Activated CD4-positive, alpha-beta T cell treated with anti-CD3 and anti-CD28 coated beads, Interleukin-2, Interleukin-6, amounts not matched to agents 100 ng/mL and 50 ng/mL, durations not matched to agents 16 hours and 8 hours (primary cell): ENCODE measurements at places on chromosomes 16 and 17.

DNA sequence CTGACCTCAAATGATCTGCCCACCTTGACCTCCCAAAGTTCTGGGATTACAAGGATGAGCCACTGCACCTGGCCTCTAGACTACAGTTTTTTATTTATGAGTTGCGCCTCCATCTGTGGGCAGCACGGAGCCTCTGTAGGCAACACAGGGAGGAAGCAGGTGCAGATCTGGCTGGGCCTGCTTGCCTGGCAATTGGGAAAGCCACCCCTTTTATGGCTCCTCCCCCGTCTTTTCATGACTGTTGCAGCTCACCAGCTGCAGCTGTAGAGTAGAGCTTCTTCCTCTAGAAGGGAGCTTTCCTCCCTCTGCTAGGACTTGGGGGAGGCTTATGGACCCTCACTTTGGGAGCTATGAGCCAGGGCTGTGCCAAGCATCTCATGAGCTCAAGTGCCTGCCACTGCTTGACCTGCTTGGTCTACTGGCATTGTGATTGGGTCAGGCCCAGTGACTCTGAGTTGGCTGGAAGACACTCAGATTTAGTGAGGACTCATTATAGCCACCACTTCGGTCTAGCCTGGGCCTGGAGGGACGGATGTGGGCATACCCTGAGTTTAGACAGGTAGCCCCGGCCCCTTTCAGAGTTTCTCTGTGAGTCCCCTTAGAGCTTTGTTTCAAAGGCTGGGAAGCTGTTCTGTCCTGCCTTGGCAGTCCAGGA lies 6.9 kb upstream of the SLC7A6 start:
- DNase-seq = no peak

- no peak for DNase-seq
Observed at GRCh38 chr16:75476817-75477216, 12.3 kb upstream of the TMEM170A start.

- DNase-seq = no peak
Observed at GRCh38 chr16:88867581-88868246, 1.3 kb upstream of the PABPN1L start.

DNA sequence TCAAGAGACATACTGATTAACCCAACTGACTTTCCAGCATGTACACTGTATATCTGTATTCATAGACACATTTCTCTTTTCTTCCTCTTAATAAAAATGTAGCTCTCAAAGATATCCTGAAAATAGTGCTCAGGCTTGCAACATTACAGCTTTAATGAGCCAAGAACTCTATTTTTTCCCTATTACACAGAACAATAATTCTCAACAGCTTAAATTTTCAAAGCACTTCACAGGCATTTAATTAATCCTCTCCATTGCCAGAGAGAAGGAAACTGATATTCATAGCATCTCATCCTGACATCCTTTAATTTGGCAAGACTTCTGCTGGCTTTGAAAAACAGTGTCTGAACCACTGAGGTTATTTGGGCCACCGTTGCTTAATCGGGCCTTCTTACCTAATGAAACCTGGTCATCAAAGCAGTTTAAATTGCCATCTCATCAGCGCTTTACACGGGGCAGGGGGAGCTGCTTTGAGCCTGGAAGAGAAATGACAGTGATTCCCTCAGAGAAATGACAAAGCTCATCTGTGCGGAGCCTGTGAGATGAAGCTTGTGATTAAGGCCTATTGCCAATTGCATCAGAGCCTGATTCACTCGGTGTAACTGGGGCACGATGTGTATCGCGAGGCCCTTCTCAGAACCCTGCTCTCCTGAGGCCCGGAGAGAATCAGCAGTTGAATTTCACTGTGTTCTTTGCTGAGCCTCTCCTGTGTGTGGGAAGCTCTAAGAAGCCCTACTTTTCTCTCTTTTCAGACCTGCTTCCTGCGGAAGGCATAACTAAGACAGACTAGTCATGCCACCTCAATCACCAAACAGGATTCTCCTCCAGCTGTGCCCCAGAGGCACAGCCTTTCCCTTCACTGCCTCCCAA lies 8.5 kb upstream of the SIAH1 start:
- DNase-seq = peak; percentile 22

DNA sequence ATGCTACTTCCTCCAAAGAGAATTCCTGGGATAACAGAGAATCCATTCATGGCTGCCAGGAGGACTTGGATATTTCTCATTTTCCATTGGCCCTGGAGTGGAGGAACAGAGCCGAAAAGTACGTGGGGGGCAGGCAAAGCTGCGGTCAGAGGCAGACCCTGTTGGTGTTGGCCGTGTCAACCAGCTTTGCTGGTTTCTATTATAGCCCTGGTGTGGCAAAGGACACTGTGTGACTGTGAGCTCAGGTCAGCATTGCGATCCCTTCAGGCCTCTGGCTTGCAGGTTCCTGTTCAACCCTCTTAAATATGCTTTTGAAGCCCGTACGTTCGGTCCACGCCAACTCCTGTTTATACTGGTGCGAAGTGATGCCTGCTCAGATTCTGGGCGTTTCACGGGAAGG lies 596.2 kb downstream of the MAF start:
- DNase-seq = no peak

DNA sequence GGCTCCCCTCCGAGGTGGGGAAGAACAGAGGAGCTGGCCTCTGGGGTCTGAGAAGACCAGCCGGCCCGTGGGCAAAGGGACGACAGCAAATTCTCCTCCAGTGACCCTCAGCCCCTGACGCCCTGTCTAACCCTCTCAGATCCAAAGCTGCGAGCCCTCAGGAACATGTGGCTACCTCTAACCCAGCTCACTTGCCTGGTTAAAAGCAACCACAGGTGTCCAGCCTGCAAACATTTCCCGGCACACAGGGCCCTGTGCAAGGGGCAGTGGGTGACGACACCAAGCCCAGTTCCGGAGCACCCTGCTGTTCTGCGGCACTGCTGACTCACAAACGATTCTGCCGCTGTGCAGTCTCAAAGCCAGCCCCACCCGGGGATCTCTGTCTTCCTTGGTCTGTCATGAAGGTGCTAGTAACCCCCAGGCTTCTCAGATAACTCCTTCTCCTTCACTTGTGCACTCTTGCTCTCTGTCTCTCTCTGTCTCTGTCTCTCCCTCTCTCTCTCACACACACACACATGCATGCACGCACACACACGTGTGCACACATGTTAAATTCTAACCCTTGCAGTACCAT lies 23.0 kb downstream of the WNT3 start:
- DNase-seq = no peak

GRCh38 chr17:44782326-44782850 lies 23.6 kb downstream of the ADAM11 start:
- DNase-seq = no peak

DNA sequence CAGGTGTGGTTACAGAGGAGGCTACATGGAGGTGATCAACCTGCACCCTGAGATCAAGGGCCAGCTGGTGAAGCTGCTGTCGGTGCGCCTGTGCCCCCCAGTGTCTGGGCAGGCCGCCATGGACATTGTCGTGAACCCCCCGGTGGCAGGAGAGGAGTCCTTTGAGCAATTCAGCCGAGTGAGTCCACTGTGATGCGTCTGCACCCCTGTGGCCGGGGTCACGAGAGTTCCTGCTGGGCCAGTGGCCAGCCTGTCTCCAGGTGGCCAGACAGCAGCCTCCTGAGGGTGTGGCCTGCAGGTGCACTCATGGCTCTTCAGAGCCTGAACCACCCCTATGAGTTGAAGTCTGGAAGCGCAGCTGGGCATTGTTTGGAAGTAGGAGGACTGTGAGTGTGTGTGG lies 38.1 kb downstream of the GPT2 start:
- DNase-seq = no peak

DNA sequence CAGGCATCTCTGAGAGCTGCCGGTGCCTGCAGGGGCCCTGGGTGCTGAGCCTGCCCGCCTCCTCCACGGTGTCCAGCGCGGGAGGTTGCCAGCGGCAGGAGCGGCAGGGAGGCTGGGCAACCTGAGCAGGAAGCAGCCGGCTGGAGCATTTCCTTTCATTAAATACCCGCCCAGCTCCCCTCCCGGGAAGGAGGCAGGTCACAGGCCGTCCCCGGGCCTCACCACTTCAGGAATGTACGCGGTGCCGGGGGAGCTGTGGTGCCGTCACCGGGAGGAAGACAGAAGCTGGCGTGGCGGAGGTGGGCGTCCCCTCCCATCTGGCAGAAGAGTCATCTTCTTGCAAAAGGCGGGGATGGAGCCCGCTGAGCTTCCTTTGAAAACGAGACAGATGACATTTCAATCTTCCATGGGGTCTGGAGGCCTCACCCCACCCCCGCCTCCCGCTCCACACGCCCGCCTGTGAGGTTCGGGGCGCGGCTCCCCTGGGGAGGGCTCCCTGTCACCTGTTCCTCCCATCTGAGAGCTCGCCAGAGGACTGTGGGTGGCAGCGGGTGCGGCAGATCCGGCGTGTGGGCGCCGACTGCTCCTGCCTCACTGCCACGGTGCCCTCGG lies 16.0 kb downstream of the SOX8 start:
- DNase-seq = peak; percentile 28

- no peak for DNase-seq
Observed at GRCh38 chr16:871562-872345, 71.2 kb upstream of the GNG13 start.

DNA sequence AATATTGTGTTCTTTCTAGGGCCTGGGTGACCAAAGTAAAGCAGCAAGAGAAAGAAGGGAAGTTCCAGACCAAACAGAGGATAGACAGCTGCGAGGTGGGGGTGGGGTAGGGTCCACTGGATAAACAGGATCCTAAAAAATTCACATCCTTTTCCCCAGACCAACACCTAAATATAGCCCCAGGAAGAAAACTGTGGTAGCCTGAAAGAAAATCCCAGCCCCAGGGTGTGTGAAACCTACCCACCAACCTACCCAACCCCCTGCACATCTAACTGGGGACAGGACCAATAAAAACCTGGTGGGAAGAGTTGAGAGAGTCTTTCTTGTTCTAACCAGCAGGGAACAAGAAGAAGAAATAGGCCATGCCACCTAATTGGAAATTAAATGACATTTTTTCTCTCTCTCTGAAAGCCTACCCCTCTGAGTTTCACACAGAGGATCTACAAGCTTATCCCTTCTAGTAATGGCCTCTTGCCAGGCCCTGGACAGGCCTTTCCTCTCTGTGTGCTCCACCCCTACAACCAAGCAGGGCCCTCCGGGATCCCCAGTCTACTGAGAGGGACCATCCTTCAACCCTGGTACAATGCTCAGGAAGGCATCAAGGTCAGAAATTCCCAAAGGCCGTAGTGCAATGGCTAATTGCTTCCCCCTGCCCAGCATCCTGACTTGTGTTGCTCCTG lies 12.0 kb downstream of the MYO18A start:
- DNase-seq = no peak

- no peak for DNase-seq
Observed at GRCh38 chr16:88772871-88773811, 11.9 kb downstream of the PIEZO1 start.

- DNase-seq = no peak
Observed at GRCh38 chr17:19569785-19570543, 36.3 kb downstream of the SLC47A1 start.

DNA sequence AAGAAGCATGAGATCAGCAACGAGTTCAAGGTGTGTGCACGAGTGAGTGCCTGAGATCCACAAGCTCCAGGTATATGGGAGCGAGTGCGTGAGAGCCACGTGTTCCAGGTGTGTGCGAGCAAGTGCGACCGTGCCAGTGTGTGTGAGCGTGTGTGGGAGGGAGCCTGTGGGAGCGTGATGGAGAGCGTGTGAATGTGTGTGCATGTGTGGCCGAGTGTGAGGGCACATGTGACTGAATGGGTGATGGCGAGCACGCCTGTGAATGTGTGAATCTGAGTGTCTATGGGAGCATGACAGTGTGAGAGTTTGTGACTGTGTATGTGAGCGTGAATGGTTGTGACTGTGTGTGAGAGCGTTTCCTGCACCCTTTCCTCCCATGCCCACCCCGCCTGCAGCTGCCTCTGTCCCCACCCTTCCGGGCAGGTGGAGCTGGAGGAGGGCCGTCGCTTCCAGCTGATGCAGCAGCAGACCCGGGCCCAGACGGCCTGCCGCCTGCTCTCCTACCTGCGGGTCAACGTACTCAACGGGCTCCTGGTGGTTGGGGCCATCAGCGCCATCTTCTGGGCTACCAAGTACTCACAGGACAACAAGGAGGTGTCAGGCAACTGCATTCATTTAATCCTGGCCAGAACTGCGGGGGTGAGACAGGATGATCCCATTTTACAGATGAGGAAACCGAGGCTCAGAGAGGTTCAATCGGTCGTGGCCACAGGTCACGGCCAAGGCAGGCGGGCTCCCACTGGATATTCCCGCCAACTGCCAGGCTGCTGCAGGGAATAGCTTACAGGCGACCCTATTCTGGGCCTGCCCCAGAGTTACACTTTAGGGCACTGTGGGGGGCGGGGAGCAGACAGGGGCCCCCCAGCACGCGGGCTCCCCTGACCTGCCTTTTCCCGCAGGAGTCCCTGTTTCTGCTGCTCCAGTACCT lies 3.7 kb downstream of the TMC8 start:
- peak; percentile 89 for DNase-seq

GRCh38 chr17:39239640-39240314 lies 14.0 kb upstream of the STAC2 start:
- DNase-seq = peak; percentile 72

- peak; percentile 88 for DNase-seq
Observed at GRCh38 chr16:27367461-27368357, 34.3 kb upstream of the IL21R start.

- DNase-seq = no peak
Observed at GRCh38 chr16:64771273-64771672, 350.6 kb downstream of the CDH11 start.

GRCh38 chr16:11204513-11205047 lies 51.4 kb downstream of the SOCS1 start:
- DNase-seq = no peak

DNA sequence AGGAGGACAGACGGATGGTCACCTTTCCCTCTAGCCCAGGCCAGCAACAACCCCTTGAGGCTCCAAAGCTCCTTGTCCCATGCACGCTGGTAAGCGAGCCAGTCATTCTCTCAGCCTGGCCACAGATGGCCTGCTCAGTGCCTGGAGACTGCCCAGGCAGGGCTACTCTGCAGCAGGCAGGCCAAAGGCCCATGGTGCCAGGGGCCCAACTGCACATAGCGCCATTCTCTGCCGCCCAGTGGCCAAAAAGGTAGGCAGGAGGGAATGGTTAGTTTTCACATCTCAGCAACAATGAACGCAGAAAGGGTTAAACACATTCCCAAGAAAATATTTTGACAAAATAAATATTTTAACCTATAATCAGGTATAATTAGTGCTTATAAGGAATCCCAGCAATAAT lies 7.7 kb upstream of the SREBF1 start:
- DNase-seq = no peak

- no peak for DNase-seq
Observed at GRCh38 chr17:36691606-36692005, 90.2 kb downstream of the MRM1 start.

GRCh38 chr17:15479703-15480102 lies 12.3 kb upstream of the CDRT4 start:
- DNase-seq = no peak

DNA sequence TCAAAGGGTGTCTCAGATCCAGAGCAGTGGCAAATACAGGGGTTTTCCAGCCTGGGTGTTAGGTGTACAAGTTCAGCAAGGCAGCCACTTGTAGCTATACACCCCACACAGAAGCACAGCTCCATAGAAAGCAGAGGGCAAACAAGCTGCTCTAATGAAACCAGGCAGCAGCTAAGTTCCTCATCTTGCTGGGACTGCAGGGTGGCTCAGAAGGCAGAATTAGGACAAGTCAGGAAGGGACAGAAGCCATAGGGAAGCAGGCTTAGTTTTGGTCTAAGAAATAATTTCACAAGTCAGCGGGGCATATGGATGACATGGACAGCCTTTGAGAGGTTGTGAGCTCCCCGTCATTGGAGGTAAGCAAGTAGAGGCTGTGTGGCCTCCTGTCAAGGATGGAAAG lies 23.7 kb downstream of the CNGB1 start:
- no peak for DNase-seq

GRCh38 chr16:68756239-68756915 lies 19.3 kb downstream of the CDH1 start:
- peak; percentile 91 for DNase-seq

- no peak for DNase-seq
Observed at GRCh38 chr16:14640538-14640937, 7.8 kb downstream of the BFAR start.
